ENCODE measurements at places on chromosomes 3 and 15.

GRCh38 chr3:49966233-49966942 lies 26.4 kb downstream of the RBM6 start:
- DNase-seq, result no peak

GRCh38 chr3:120370463-120370862 lies 21.3 kb upstream of the LRRC58 start:
- no peak for DNase-seq

DNA sequence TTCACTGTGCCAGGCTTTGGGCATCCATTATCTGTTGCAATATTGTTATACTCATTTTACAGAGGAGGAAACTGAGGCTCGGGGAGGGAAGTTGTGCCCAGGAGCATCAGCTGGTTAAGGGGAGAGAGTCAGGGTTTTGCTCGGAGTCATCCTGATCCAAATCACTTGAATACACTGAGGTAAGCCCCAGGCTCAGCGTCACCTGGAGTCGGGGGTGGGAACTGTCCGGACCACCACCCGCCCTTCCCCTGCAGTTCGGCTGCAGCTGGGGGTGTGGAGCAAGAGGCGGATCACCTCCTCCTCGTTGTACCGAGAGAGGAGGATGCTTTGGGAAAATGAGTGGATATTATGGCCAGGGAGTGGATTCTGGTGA lies 646 bp downstream of the HRH1 start:
- no peak for DNase-seq

DNA sequence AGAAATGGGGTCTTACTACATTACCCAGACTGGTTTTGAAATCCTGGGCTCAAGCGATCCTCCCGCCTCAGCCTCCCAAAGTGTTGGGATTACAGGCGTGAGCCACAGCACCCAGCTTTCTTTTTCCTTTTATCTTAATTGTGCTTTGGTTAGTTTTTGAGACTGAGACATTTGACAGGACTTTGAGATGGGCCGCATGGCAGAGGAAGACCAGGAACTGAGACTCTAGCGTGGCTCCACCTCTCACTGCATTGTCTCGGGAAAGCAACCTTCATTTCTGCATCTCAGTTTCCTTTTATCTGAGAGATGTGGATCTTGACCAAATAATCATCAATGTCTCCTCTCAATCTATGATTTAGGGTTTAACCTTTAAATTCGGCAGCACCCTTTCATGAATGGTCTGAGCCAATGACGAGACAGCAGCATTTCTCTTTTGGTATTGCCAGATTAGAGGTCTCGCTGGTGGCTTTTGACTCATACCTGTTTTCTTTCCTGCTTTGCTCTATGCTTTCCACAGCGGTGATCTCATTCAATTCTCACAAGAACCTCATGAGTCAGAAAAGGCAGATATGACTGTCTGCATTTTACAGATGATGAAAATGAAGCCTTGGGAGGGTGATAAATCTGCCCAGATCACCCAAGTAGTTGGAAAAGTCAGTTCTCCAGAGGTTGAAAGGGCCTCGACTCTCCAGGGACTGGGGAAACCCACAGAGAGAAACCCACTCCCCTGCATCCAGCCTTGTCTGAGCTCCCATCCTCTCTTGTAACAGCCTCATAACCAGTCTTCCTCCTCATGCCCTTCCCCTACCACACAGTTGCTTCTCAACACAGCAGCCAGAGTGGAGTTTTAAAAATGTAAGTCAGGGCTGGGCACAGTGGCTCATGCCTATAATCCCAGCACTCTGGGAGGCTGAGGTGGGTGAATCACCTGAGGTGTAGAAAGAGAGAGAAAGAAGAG lies 84.8 kb upstream of the FOXB1 start:
- peak; percentile 34 for DNase-seq
